Tibial artery (tissue), 4 donors: ENCODE measurements at places on chromosomes 7 and 10.

DNA sequence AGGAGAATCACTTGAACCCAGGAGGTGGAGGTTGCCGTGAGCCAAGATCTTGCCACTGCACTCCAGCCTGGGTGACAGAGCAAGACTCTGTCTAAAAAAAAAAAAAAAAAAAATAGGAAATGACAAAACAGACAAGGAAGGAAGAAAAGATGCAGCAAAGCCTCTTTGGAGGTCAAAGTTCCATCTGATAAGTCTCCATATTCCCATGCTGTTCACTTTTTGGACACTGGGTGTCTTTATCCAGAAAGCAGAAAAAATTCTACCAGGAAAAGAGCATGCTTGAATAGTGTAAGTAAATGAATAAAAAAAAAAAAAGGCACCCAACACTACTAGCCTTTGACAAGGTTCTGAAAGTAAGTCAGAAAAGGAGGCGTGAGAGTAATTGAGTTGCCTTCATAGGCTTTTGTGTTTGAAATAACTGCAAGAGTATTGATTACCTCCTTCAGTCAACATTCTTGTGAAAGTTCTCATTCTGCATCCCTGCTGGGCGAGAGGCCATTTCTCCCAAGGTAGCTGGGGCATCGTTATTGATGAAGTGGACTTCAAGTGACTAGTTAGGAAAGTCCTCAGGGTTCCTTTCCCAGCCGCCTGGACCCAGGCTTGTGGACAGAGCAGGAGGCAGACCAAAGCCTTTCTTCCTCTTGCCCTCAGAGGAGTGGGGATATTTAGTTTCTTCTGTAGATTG, 133.3 kb upstream of the KIF5B start:
- no peaks in the 10 kb centered on the region for H3K36me3 ChIP-seq
- no peaks in the 10 kb centered on the region for H3K27me3 ChIP-seq
- DNase-seq: no peak

GRCh38 chr10:42428534-42428933, 209.8 kb downstream of the ZNF33B start:
- H3K27me3 ChIP-seq: no peaks in the 10 kb centered on the region
- no peak for DNase-seq
- H3K27ac ChIP-seq: no peak overlapping the region
- no peaks in the 10 kb centered on the region for H3K36me3 ChIP-seq

DNA sequence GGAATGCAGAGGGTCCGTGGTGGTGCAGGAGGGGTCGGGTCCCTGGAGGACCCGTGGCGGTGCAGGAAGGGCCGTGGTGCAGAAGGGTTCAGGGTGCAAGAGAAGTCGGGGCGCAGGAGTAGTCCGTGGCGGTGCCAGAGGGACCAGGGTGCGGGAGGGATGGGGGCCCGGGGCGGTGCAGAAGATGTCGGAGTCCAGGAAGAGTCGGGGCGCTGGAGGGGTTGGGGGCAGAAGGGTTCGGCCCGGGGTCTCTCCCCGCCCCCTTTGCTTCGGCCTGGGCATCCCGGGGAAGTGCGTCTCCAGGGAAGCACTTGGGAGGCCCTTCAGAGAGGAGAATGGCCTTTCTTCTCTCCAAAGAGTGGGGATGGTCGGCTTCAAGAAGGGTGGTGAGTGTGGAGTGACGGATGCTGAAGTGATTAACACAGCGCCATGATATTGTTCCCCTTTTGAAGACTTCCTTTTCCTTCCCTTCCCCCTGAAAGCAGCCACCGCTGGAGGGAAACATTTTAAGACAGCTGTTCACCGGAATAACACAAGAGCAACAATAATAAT, 997 bp downstream of the WDR37 start:
- H3K4me1 ChIP-seq: peaks cover 38% of the 10 kb centered on the region
- peak overlapping the region; percentile 69 for H3K4me3 ChIP-seq
- no peaks in the 10 kb centered on the region for H3K36me3 ChIP-seq
- peak; percentile 27 for DNase-seq

GRCh38 chr10:132578287-132578951, 40.8 kb downstream of the INPP5A start:
- peak overlapping the region; percentile 39 for H3K27ac ChIP-seq
- no peaks in the 10 kb centered on the region for H3K27me3 ChIP-seq
- H3K4me1 ChIP-seq: peaks cover 7% of the 10 kb centered on the region
- no peaks in the 10 kb centered on the region for H3K36me3 ChIP-seq
- no peak for DNase-seq

GRCh38 chr10:110069502-110069982, 61.8 kb downstream of the ADD3 start:
- no peak for DNase-seq
- peak overlapping the region; percentile 29 for H3K27ac ChIP-seq
- peaks cover 9% of the 10 kb centered on the region for H3K4me1 ChIP-seq
- H3K27me3 ChIP-seq: no peaks in the 10 kb centered on the region
- H3K4me3 ChIP-seq: no peak overlapping the region
- no peaks in the 10 kb centered on the region for H3K36me3 ChIP-seq

DNA sequence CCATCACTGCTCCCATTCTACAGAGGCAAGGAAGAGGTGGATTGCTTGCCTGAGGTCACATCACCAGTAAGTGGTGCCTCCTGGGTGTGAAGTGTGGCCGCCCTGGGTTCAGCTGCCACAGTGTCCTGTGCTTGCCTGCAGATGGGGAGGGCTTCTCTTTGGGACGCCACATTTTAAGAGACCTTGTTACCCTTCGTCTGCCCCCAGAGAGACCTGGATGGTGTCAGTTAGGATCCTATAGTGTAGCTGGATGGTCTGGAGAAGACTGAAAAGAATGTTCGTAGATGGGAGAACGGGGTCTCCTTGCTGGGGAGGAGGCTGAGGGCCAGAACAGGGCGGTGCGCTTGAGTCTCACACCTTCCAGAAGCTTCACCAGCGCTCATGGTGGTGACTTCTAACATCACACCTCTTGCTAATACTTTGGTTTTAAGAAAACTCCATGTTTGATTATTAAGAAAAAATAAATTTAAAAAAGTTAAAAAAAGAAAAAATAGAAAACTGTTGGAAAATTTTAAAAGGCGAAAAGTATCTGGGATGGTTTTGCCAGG, 2.3 kb downstream of the DOCK1 start:
- no peaks in the 10 kb centered on the region for H3K27me3 ChIP-seq
- peaks cover 21% of the 10 kb centered on the region for H3K4me1 ChIP-seq
- DNase-seq: no peak

GRCh38 chr7:150735596-150736358, 1.4 kb upstream of the GIMAP5 start:
- H3K27ac ChIP-seq: no peak overlapping the region
- no peaks in the 10 kb centered on the region for H3K36me3 ChIP-seq
- no peaks in the 10 kb centered on the region for H3K4me1 ChIP-seq
- no peaks in the 10 kb centered on the region for H3K27me3 ChIP-seq

GRCh38 chr10:78757344-78757925, 311.3 kb upstream of the ZMIZ1 start:
- H3K4me3 ChIP-seq: no peak overlapping the region
- no peak for DNase-seq
- no peaks in the 10 kb centered on the region for H3K36me3 ChIP-seq
- H3K27me3 ChIP-seq: no peaks in the 10 kb centered on the region
- H3K27ac ChIP-seq: peak overlapping the region; percentile 19

GRCh38 chr7:45593121-45593541, 19.0 kb downstream of the ADCY1 start:
- no peak overlapping the region for H3K4me3 ChIP-seq
- no peaks in the 10 kb centered on the region for H3K36me3 ChIP-seq

DNA sequence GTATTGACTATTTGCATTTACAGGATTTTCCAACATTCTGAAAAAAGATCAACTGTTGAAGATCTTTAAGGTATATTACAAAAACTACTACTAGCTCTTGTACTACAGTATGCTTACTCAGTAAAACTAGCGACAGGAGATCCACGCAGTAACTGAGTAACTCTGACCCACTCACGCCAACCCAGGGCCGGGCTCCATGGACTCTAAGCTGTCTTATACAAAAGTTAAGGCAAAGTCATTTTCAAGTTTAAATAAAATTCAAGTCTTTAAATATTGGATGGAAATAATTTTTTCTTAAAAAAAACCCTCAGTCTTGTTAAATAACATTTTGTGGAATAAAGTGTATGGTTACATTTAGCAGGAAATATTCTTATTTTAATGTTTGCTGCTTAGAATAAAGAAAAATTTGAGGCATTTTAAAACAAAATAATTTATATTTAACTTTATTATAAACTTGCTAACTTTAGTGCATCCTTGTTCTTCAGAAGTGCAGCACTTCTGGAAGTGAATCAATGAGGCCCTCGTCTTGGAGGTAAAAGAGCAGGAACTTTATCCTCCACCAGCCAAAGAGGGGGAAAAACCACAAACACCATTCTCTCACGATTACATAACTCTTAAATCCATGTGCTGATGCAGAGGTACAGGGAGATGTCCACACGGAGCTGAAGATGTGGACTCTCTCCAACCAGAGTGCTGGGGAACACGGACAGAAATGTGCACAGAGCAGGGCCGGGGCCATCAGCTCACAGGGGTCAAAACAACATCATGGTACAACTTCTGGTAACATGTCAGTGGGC, 119.9 kb downstream of the LARP4B start:
- H3K27ac ChIP-seq: no peak overlapping the region
- no peak overlapping the region for H3K4me3 ChIP-seq
- H3K27me3 ChIP-seq: no peaks in the 10 kb centered on the region
- no peak for DNase-seq
- no peaks in the 10 kb centered on the region for H3K4me1 ChIP-seq

DNA sequence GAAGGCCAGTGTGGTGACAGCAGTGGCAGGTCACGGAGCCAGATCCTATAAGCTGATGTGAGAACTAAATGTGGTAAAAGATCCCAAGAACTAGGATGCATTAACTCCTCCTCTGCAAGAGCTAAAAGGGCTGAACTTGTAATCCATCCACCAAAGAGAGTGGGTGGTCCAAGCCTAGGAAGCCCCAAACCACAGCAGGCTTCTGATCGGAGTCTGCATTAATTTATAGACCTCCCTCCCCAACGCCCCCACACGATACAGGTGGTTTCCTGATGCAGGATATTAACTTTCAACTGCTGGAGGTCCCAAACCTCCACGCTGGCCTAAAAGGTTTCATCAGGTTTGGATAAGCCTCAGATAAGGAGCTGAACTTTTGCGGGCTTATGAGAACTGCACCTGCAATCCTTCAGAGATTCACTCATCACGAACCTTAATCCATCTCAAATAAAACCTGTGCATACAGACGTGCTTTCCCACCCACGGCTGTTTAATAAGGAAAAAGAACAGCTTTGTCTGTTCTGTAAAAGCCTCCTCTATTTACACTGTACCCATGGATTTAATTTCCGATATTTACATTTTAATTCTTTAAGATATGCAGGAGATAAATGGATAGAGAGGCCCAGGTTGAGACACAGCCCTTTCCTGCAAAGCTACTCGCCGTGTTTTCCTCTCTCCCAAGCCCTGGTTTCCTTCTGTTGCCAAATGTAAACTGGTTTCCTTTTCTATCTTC, 74.9 kb downstream of the GFRA1 start:
- H3K4me1 ChIP-seq: no peaks in the 10 kb centered on the region
- H3K27me3 ChIP-seq: no peaks in the 10 kb centered on the region
- H3K27ac ChIP-seq: no peak overlapping the region
- no peak overlapping the region for H3K4me3 ChIP-seq
- no peak for DNase-seq
- no peaks in the 10 kb centered on the region for H3K36me3 ChIP-seq

- H3K4me3 ChIP-seq: no peak overlapping the region
- peaks cover 65% of the 10 kb centered on the region for H3K4me1 ChIP-seq
- no peaks in the 10 kb centered on the region for H3K27me3 ChIP-seq
- no peaks in the 10 kb centered on the region for H3K36me3 ChIP-seq
- H3K27ac ChIP-seq: no peak overlapping the region
- no peak for DNase-seq
Observed at GRCh38 chr10:113497198-113497597, 55.7 kb upstream of the HABP2 start.
